NCI-H774 (cell line): ENCODE measurements at places on chromosomes 1 and 21.

DNA sequence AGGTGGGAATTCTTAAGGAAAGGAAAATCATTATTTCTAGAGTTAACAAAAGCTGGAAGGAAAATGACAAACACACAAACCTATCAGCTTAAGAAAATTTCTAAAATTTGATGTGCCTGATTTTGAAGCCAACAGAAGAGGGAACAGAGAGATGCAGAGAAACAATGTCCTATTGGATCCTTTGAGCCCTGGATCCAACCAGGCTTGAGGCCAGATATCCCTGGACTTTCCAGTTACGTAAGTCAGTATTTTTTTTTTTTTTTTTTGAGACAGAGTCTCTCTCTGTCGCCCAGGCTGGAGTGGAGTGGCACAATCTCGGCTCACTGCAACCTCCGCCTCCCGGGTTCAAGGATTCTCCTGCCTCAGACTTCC lies 648.9 kb downstream of the KIF26B start:
- DNase-seq = no peak

DNA sequence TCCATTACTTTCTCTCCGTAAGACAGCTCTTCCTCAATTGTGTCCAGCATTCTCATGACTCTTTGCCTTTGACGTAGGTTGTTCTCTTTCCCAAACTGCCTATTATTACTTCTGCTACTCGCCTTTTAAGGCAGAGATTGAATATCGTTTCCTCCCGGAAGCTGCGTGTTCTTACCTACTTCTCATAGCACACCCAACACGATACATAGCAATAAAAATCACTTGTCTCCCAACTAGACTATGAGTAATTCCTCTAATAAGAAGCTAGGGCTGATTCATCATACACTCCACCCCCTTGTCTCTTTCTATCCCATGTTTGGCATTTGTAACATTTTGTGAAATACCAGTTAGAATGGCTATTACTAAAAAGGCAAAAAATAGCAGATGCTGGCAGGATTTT lies 55.8 kb upstream of the SGIP1 start:
- no peak for DNase-seq

DNA sequence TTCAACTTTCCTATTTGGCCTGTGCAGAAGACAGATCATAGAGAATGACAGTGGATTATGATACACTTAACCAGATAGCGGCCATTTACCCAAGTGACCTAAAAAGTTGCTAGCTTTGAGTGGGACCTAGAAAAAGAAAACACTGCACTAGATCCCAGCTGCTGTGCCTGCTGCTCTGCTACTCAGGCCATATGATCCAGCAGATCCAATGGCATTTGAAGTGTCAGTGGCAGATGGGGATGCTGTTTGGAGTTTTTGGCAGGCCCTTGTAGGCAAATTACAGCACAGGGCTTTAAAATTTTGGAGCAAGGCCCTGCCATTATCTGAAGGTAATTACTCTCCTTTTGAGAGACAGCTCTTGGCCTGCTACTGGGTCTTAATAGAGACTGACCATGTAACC lies 74.0 kb upstream of the KCNE2 start:
- DNase-seq = no peak

- DNase-seq = no peak
These were observed 4.8 kb downstream of the TP73 start for GRCh38 chr1:3657096-3657475.
